ENCODE measurements at places on chromosomes 4 and X.

DNA sequence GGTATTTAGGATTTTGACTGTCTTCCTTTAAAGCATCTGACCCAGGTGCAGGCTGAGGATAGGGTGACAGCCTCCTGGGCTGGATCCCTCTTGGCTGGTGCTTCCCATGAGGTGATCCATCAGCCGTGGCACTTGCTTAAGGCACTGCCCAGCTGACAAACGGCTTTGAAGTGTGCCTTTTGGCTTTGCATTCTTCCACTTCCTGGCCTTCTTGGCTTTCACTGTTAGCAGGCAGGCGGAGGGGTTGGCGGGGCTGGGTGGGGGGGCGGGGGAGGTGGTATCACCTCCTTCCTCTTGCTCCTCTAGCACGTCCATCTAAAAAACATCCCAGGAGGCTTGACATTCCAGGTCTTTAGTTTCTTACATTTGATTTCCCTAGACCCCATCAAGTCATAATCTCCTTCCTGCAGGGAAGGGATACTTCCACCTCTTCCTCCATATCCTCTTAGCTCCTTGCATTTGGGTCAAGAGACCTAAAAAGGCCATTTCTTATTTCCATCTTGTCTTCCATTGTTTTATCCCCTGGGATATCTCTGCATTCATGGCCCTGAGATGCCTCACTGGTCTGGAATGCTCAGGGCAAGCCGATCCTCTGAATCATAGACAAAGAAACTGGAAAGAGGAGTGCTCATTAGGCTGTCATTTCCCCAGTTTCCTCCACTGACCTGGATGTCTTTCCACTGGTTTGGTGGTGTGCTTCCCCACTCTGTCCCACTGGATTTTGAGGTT, 11.3 kb upstream of the APLN start:
- DNase-seq, result no peak

- DNase-seq, result no peak
Observed at GRCh38 chrX:15496824-15497223, 3.7 kb upstream of the PIR start.

GRCh38 chr4:57073559-57073958, 36.6 kb downstream of the IGFBP7 start:
- DNase-seq, result no peak

GRCh38 chr4:2792711-2793585, at the start of gene SH3BP2:
TSS of gene SH3BP2 (plus strand) at chr4:2793085. CDS start at chr4:2820618, 27,533 bp downstream.
- peak; percentile 77 for DNase-seq

DNA sequence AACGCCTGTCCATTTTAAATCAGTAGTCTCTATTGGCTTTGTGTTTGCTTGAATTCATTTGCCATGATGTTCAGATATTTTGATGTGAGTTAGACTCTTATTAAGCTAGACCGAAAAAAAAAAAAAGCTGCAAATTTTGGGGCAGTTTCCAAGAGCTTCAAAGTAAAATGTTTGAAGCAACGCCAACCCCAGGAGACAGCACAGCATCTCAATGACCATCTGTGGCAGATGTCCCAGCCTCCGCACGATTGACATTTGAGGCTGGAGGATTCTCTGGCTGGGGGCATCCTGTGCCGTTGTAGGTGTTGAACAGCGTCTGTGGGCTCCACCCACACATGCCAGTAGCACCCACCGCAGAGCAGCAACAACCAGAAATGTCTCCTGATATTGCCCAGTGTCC, 17.1 kb upstream of the ARSF start:
- no peak for DNase-seq

DNA sequence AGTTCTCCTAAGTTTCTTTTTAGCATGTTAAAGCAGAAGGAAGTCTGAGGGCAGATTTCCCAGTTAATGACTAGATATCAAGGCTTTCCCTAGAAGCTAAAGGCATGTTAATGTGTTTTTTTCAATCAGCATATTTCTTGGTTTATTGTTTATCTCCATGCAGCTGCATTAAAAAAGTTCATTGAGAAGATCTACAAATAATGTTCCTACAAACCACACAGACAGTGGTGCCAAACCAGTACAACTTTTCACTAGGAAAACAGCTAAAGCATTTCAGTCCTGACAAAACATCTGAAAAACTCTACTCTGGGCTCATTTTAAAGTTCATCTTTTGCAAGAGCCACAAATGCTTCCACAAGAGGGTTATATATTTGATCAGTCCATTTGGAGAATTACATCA, 320.0 kb downstream of the ADGRL3 start:
- no peak for DNase-seq

DNA sequence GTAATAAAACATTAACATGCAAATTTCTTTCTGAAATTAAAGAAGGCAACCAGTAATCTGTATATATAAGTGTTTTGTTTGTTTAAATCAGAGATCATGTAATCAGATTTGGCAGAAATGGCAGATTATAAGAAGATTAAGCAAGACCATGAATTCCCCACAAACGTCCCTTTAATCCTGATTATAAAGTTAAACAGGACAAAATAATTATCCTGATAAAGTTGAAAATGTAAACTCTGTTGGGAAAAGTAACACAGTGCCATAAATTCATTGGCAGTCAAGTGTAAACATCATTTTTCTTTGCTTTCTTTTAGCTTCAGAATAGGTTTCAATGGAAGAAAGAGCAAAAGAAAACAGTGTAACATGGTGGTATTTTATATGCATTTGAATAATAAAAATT, 256.3 kb downstream of the KCNIP4 start:
- DNase-seq, result no peak

DNA sequence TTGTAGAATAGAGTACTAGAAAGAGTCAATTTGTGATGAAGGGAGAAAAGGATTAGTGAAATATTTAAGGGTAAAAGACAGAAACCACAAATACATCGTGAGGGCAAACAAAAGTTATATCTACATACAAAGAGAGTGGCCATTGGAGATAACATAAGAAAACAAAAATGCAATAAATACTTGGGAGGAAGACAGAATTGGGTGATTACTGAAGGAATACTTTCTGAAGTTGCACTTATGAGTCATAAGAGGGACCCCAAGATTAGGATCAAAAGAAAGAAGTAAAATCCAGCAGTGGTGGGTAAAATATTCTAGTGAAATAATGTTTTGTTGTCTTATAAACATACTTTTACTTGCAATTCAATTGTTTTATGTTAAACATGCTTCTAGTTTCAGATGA, 53.7 kb downstream of the GLRA3 start:
- no peak for DNase-seq

DNA sequence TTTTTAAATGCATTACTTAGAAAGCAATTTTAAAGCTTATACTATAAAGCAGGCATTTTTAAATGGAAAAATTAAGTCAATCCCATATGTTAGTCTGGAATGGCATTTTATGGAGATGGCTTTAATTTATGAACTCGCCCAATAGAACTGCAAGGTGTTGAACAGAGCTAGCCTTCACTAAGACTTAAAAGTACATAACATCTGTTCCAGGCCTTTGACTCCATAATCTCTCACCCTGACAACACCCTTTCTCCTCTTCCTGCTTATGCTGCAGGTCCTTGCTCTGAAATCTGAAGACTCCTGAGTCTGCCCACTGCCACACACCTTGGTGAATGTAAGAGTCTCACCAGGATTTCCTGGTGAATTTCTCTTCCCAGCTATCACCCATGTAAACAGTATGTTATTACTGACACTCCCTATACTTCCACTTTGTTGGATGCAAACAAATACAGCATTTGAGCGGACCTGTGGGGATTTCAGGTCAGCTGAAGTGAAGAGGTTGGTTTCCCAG, 17.7 kb upstream of the SLC39A8 start:
- DNase-seq, result no peak

DNA sequence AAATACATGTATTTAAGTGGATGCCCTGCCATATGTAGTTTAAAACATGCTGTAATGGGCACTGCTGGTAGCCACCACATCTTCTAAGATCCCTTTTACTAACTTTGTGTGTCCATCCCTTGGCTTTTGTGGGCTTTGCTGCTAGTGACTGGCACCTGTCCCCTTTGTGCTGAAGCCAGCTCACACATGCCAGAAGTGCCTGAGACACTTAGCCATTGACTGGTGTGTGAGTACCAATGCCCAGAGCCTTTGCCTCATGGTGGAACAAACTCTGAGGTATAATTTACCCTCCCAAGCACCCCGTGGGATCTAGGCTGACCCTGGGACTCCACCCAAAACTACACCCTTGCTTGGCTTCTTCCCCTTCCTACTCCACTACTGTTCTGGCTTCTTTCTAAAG, 33.0 kb downstream of the ARHGAP6 start:
- no peak for DNase-seq

GRCh38 chrX:40385682-40386081, 195.1 kb upstream of the ATP6AP2 start:
- no peak for DNase-seq

GRCh38 chr4:39204543-39204942, 22.2 kb downstream of the WDR19 start:
- no peak for DNase-seq

DNA sequence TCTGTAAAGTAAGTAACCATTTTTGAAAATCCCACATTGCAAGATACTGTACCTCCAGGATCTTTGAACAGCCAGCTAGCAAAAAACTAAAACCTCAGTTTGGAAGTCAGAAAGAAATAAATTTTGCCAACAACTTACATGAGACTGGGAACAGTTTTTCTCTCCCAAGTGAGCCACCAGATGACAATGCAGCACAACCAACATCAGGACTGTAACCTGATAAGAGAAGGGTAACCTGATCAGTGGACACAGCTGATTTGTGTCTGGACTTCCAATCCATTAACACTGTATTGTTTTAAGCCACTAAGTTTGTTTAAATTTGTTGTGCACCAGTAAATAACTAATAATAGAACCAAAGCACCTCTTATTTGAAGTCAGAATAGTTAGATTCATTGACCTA, 923.3 kb downstream of the FAT4 start:
- DNase-seq, result no peak

DNA sequence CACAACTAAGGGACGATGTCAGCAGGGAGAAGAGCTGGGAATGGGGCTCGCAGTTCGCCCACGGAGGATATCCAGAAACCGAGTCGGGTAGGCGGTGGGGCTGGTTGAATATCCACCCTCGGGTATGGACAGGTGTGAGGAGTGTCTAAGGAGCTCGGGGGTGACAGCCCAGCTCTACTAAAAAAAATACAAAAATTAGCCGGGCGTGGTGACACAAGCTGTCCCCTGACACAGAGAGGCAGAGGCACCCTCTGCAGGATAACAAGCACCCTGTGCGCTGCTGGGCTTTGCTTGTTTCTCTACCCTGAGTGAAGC, 12.2 kb upstream of the ASMTL start:
- DNase-seq, result no peak

GRCh38 chr4:68466751-68467150, 19.5 kb downstream of the TMPRSS11E start:
- no peak for DNase-seq

GRCh38 chr4:147284256-147284835, 196.6 kb upstream of the EDNRA start:
- no peak for DNase-seq

- no peak for DNase-seq
Observed at GRCh38 chrX:499870-500364, 113.2 kb upstream of the PPP2R3B start.

DNA sequence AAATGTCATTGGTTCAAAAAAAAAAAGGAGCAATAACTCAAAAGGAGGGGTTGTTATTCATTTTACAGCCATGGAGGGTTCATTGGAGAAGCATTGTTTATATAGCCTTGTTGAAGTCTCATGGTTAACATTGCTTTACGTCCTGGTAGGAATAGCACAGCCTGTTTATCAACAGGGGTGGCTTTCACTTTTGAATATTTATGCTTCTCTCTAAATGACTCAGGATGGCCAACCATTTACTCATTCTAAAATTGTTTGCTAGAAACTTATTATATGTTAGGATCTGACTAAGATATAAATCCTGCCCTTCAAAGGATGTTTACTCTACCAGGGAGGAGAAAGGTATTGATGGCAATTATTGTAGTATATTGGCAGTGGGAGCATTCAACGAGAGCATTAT, 534.1 kb upstream of the GALNTL6 start:
- DNase-seq, result no peak

DNA sequence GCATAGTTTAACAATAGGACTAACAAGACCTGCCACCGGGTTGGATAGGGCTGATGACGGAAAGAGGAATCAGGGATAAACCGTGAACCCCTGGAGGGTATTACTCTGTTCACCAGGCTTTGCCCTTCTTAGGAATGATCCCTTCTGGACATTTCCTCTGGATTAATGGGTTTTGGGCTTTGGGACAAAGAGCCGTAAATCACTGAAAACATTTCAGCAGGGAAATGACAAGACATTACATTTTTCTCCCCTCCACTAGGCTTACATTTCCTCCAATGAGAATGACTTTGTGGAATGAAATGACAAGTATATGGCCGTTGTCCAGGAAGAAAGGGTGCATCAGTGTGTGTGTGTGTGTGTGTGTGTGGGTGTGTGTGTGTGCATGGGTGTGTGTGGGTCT, 25.9 kb upstream of the RBPJ start:
- no peak for DNase-seq

- peak; percentile 64 for DNase-seq
Observed at GRCh38 chrX:37825215-37825842, 22.0 kb downstream of the DYNLT3 start.

GRCh38 chr4:80062527-80062926, 10.5 kb downstream of the ANTXR2 start:
- no peak for DNase-seq

DNA sequence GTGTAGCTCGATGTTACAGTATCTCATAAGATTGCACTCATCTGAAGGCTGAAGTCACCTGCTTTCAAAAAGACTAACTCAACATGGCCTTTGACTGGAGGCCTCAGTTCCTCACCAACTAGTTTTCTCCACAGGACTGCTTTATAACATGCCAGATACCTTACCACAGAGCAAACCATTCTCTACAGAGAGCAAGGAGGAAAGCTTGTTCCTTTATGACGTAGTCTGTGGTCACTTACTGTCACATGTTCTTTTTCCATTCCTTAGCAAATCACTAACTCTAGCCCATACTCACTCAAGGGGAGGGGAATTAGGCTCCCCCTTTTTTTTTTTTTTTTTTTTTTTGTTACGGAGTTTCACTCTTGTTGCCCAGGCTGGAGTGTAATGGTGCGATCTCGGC, 3.2 kb downstream of the THAP9 start:
- DNase-seq, result no peak

GRCh38 chrX:70635227-70635626, 190.6 kb downstream of the DLG3 start:
- DNase-seq, result no peak

DNA sequence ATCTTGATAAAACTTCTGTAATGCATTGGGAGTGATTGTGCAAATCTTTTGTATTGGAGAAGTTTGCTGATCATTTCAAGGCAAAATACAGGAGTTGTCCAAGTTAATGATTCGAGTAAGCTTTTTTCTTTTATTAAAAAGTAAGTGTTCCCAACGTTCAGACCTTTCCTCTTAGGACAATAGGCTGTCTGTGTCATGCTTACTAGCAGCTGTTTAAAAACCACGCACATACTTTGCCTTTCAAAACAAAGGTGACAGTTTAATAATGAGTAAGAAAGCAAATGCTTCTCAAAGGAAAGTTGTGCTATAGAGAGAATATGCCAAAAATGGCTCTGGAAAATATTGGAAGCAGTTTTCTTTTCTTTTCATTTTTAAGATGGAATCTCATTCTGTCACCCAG, 11.2 kb downstream of the TRAPPC11 start:
- no peak for DNase-seq

Measured in CD4-positive, alpha-beta T cell treated with Interleukin-21 for 1 hour (primary cell).